ENCODE measurements at places on chromosomes 11 and 22. TPM values are rescaled to one million over a fixed set of nuclear protein-coding genes. Genes with fewer than 3 reads are reported as not detected.

The C22orf42 gene
- not detected for total RNA-seq

The DDIAS gene
- total RNA-seq, result 7.1 TPM

The LARGE1 gene
- 18.3 TPM for total RNA-seq

The CASP1 gene
- total RNA-seq, result not detected

The PHF21B gene
- total RNA-seq, result 0.07 TPM

The ZNF215 gene
- total RNA-seq, result 5.6 TPM

The MB gene
- not detected for total RNA-seq

The MYEOV gene
- 8.6 TPM for total RNA-seq

The PTGDR2 gene
- 0.29 TPM for total RNA-seq

The PARVA gene
- 30.2 TPM for total RNA-seq

The LGALS12 gene
- total RNA-seq, result 0.07 TPM

The MISFA gene
- total RNA-seq, result 0.36 TPM

The KRTAP5-3 gene
- not detected for total RNA-seq

The SUSD2 gene
- total RNA-seq, result 0.07 TPM

The ACR gene
- not detected for total RNA-seq

The IL17REL gene
- total RNA-seq, result not detected

The NRGN gene
- 5.8 TPM for total RNA-seq

The DGCR6 gene
- 1.1 TPM for total RNA-seq

The PANX1 gene
- total RNA-seq, result 31.5 TPM

The FLRT1 gene
- not detected for total RNA-seq

The GDPD4 gene
- total RNA-seq, result not detected

The CXCR5 gene
- total RNA-seq, result not detected

The MAPK8IP2 gene
- 0.43 TPM for total RNA-seq

The HIPK3 gene
- 26.9 TPM for total RNA-seq

The NAALADL1 gene
- total RNA-seq, result 27.9 TPM

The IGSF9B gene
- total RNA-seq, result 1.0 TPM

The ZNF280A gene
- total RNA-seq, result not detected

The OR8G5 gene
- total RNA-seq, result not detected

The ACP2 gene
- 32.3 TPM for total RNA-seq

The NNMT gene
- total RNA-seq, result 1,529 TPM

The FGF4 gene
- total RNA-seq, result not detected

The OR5P2 gene
- total RNA-seq, result not detected

The USP2 gene
- total RNA-seq, result 0.63 TPM

The PACS1 gene
- total RNA-seq, result 17.5 TPM

The TSGA10IP gene
- total RNA-seq, result not detected

The KRTAP5-2 gene
- not detected for total RNA-seq

The DGAT2 gene
- 1.8 TPM for total RNA-seq

The TEAD1 gene
- 61.9 TPM for total RNA-seq

The OR52I1 gene
- total RNA-seq, result not detected

The CD248 gene
- 0.07 TPM for total RNA-seq

The FUT4 gene
- total RNA-seq, result 10.6 TPM

The OR2AT4 gene
- total RNA-seq, result not detected

The CABP7 gene
- total RNA-seq, result 0.22 TPM

The PGA5 gene
- not detected for total RNA-seq

The FDXACB1 gene
- 3.8 TPM for total RNA-seq

The DPP3 gene
- 88.8 TPM for total RNA-seq

The MLC1 gene
- total RNA-seq, result not detected

The SCO2 gene
- total RNA-seq, result not detected

The GAS2 gene
- total RNA-seq, result 1.2 TPM

The GLYATL1 gene
- total RNA-seq, result 5.0 TPM

The IFT27 gene
- 12.0 TPM for total RNA-seq

The ACTN3 gene
- total RNA-seq, result not detected

The LSP1 gene
- 0.58 TPM for total RNA-seq

The DTX4 gene
- total RNA-seq, result 3.0 TPM

Data from epithelial cell of proximal tubule (primary cell).